Putamen (tissue), 1 donor: ENCODE measurements at places on chromosomes 6 and 20.

DNA sequence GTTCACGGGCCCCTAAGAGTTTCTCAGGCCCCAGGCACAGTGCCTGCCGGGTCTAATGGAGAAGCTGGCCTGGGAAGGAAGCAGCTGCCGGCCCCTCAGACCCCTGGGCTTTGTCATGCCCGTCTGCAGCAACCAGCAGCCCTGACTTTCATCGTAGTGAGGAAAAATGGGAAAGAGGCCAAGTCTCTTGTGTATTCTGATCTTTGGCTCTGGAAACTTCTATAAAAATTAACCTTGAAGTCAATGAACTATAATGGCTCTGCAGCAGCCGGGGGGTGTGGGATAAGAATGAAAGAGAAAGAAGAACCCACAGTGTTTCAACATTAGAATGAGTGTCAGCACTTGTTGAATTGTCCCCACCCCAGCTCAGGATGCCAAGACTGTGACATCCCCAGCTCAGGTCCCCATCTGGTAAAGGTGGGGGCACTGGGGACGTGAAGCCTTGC lies 12.9 kb downstream of the TGM2 start:
- DNase-seq, result no peak

DNA sequence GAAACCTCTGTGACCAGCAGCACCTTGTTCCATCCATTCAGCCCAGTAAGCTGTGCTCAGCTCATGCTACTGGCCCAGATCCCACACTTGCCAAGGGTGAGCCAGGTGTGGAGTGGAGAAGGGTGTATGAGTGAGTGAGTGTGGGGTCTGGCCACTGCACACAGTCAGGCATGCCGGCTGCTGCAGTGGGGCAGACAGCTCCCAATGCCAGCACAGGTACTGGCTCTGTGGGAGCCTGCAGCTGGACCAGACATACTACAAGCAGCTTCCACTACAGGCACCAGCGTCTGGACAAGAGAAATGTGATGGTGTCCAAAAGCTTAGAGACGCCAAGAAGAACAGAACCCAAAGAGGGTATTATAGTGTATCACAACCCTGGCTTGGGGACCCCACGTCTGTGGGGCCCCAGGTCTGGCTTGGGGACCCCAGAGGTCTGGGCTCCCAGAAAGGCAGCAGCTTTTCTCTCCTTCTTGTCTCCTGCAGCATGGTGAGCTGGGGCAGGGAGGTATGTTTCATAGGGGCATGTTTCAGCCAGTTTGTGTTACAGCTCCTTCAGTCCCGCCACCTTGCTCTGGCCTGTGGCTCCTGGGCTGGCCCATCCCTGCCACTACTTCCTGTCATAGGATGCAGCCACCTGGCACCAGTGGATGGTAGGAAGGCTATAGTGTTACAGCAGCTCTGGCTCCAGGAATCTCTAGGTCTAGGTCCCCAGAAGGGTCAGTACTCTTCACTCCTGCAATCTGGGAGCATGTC lies 152.4 kb upstream of the HSF2 start:
- no peak for DNase-seq

DNA sequence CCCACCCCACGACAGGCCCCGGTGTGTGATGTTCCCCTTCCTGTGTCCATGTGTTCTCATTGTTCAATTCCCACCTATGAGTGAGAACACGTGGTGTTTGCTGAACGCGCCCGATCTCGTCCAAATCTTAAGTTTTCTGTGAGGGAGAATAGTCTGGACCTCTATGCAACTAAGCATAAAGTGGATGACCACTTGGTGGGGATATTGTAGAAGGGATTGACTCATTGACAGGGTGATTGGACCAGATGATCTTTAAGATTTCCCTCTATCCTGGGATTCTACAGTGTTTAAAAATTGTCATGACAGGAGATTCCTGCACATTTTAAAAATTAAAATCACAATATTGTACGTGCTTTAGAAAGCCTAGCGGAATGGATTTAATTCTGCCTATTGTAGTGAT lies 141.3 kb downstream of the TRMT11 start:
- DNase-seq, result no peak

DNA sequence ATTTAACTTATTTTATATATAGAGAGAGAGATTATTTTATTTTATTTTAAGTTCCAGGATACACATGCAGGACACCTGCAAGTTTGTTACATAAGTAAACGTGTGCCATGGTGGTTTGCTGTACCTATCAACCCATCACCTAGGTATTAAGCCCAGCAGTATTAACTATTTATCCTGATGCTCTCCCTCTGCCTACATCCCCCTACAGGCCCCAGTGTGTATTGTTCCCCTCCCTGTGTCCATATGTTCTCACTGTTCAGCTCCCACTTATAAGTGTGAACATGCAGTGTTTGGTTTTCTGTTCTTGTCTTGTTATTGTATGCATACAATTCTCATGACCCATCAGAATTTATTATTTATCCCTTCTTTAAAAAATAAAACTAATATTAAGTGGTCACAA lies 34.6 kb downstream of the FKBP1C start:
- DNase-seq, result no peak

- DNase-seq, result no peak
Measured at GRCh38 chr6:47009583-47009982, 32.5 kb downstream of the ADGRF1 start.
